ENCODE measurements at places on chromosomes 7 and 10.

- DNase-seq, result no peak
These were observed 715.7 kb downstream of the GRID1 start for GRCh38 chr10:85650791-85651496.

DNA sequence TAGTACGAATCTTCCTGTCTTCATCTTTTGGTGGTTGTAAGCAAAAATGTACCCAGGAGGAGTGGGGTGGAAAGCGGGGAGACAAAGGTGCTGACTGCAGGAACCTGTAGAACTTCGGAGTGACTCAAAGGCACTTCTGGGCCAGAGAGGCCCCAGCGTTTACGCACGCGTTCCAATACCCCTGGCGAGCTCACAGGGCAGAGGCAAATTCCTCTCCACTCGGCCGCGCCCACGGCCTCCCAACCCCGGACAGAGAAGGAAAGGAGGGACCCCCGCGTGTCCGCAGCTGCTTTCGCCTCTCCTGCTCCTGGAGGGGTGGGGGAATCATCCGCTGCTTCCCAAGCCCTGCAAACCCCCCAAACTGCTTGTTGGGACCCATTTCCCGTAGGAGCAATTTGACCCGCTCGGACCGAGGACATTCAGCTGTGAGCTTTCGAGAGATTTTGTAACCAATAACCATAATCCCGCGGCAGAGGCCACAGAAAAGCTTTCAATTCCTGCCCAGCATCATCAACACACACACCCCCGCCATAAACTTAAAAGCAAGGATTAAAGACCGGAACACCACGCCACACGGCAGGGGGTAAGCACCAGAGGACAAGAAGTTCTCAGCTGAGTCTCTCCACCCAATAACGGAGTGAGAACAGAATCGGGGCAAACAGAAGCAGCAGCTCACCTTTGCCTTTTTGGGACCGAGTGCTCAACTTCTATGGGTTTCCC, 2.3 kb downstream of the IGF2BP3 start:
- no peak for DNase-seq

- DNase-seq, result no peak
These were observed 99.5 kb upstream of the TNRC18 start for GRCh38 chr7:5523052-5523711.

GRCh38 chr7:81767926-81768325, 1.9 kb downstream of the HGF start:
- no peak for DNase-seq

GRCh38 chr7:38881015-38881414, 28.0 kb downstream of the VPS41 start:
- DNase-seq, result no peak

DNA sequence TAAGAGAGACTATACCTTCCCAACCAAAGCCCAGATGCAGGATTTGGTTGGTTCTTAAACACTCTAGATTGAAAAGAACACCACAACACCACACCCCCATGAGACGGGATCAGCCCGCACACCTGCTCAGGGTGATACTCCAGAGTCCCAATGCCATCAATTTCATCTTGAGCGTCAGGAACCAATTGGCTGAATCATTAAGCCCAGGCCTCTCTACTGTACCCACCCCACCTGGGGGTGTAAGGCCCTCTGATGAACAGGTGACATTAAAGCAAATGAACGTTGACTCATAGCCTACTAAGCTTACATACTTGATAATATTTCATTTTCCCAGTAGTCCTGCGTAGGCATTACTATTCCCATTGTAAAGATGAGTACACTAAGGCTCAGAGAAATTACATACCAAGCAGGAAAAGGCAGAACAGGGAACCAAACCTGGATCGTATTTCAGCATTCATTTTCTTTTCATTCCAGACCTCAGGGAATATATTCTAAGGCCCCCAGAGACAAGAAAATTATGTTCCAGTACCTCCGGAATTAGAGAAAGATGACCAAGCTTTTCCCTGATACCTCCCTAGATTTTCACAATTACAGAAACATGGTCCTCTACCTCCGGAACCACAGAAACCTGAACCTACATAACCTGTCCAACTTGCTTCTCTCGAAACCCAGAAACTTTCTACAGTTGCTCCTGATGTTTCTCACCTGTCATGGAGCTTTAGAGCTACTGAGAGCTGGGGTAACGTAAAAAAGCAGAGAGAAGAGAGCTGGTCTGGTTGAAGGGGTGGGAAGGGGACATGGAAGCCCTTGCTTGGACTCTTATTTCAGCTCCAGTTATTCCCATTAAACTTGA, 43.1 kb upstream of the KDM7A start:
- DNase-seq, result no peak

GRCh38 chr7:33193308-33193864, 64.0 kb downstream of the BBS9 start:
- no peak for DNase-seq

GRCh38 chr7:156191090-156191489, 378.8 kb upstream of the SHH start:
- DNase-seq, result no peak

DNA sequence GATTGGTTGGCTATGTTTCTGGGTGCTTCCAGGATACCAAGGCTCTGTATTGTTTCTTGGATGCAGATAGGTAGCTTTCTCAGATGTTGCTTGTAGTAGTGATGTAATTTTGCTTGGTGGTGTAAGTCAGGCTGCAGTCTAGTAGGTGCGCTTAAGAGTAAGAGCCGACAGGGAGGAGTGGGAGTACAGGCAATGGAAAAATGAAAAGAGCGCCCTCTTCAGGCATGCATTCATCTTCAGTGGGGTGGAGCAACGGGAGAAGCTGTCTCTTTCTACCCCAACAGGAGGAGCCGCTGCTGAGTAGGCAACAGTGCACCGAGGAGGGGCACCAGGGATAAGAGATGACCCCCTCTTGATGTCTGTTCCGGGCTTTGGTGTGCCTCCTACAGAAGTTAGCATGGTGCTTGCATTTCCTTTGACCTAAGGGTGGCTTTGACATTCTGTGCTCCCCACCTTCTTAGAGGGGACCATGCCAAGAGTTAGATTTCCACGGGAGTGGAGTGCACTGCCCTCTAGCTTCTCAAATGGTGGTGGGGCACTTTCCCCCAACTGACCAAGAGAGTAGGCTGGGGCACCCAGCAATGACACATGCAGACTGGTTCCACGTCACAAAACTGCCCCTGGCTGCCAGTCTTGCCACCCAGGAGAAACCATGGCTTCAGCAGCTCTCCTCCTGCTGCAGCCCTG, 56.1 kb downstream of the ZNF783 start:
- no peak for DNase-seq

DNA sequence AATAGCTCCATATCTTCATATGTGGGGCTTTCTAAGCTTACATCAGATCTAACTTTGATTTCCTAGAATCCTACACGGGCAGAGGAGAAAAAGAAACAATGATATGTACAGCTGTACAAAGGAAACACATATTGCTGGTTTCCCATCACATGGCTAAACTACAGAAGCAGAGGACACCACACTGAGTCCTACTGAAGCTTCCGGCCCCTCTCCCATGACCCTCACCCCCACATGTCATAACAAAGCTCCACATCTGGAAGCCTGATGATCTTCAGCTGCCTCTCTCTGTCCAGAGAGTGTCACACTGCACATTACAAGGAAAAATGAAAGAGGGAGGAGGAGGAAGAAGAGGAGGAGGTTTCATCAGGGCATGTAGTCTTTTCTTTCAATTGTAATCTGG, 14.0 kb downstream of the SLC16A12 start:
- DNase-seq, result no peak

DNA sequence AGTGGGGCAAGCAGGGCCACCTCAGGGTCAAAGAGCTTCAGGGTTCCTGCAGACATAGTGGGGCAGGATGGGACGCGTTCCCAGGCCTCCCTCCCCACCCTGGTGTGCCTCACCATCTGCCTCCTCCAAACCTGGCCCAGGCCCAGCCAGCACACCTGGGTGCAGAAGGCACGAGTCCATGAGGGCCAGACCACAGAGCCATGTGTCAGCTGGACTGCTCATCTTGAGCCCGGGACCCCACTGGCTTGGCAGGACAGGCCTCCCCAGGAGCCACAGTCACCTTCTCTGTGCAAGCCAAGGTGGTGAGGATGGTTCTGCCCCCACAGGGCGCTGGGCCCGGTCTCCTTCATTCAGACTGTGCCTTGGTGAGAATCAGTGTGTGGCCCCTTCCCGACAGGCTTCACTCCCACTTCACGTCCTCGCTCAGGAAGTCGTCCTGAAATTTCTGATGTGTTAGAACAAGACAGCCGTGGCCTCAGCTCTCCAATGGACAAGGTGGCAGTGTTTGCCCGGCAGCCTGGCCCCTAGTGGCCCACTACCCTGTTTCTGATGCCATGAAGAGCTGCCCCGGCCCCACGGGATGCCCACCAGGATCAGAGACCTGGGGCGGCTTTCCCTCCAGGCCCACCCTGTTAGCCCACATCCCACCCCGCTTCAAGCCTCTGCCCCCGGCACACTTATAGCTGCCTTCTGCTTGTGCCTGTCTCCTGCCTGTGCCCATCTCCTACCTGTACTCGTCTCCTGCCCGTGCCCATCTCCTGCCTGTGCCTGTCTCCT, 59.6 kb upstream of the EBF3 start:
- DNase-seq, result no peak

DNA sequence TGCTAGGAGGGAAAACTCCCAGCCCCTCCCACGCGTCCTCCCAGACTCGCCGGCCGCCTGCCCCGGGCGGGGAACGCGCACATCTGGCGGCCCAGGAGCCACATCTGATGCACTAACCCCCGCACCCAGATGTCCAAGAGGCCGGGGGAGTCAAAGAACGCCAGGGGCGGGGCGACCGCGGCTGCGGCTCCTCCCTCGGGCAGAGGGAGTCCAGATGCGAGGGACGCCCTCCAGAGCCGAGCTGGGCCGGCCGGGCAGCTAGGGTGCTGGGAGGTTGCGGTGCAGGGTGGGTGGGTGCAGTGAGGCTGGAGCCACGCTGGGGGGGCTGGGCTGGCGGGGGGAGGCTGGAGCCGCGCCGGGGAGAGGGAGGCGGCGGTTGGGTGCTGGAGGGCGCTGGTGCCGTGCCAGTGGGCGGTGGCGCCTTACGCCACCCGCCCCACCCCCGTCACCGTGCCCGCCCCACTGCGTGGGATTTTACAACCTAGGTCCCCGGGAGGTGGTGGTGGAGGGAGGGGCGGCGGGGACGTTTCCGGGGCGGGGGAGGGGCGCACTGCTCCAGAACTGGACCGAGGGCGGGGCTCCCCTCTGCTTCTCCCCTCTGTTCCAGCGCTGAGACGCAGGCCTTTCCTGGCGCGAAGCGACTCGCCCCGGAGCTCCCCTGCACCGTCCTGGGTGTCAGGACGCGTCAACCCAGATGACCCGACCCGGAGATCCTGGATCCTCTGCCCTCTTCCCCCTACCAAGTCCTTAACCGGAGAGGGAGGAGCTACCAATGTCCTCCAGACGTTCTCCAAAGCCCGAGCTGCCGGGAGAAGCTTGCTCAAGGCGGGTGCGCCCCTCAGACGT, 109.1 kb downstream of the REEP3 start:
- DNase-seq, result peak; percentile 79

Measured in fibroblast of skin of left biceps (primary cell).